ENCODE measurements at places on chromosomes 1 and 21.

GRCh38 chr1:98352378-98352777 is 309.1 kb upstream of the SNX7 start:
- no peak for DNase-seq

- no peak for DNase-seq
These were observed 3.0 kb downstream of the YARS1 start for GRCh38 chr1:32813941-32814739.

GRCh38 chr1:55416164-55416842 is 201.1 kb upstream of the USP24 start:
- DNase-seq = no peak

DNA sequence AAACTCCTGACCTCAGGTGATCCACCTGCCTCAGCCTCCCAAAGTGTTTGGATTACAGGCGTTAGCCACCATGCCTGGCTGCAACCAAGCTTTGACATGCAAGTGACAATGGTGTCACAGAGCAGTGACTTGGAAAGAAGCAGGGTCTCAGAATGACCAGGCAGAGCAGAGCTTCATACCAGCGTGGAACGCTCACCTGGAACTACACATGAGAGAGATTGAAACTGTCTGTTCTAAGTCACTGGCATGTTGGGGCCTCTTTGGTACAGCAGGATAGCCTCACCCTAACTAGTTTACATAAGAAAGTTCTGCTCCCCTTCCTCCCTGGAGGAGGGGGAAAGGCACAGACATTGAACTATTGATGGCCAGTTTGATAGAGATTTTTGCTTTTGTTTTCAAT is 47.5 kb upstream of the ITPKB start:
- no peak for DNase-seq

- DNase-seq = no peak
These were observed 223.9 kb downstream of the DUSP10 start for GRCh38 chr1:221517961-221518360.

DNA sequence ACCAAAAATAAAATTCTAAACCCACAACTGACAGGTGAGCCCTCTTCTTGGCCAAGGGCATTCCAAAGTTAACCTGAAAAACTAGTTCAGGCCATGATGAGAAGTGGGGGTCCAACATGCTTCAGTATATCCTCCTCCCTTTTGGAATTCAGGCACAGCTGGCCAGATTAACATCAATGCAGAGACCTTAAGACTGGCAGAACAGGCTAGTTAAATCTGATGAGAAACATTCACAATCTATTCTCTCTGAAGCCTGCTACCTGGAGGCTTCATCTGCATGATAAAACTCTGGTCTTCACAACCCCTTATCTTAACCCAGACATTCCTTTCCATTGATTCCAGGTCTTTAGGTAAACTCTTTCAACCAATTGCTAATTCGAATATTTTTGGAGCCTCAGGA is 26.7 kb upstream of the ZBTB8B start:
- DNase-seq = no peak

GRCh38 chr21:44845418-44846223 is 27.8 kb upstream of the SUMO3 start:
- DNase-seq = no peak

DNA sequence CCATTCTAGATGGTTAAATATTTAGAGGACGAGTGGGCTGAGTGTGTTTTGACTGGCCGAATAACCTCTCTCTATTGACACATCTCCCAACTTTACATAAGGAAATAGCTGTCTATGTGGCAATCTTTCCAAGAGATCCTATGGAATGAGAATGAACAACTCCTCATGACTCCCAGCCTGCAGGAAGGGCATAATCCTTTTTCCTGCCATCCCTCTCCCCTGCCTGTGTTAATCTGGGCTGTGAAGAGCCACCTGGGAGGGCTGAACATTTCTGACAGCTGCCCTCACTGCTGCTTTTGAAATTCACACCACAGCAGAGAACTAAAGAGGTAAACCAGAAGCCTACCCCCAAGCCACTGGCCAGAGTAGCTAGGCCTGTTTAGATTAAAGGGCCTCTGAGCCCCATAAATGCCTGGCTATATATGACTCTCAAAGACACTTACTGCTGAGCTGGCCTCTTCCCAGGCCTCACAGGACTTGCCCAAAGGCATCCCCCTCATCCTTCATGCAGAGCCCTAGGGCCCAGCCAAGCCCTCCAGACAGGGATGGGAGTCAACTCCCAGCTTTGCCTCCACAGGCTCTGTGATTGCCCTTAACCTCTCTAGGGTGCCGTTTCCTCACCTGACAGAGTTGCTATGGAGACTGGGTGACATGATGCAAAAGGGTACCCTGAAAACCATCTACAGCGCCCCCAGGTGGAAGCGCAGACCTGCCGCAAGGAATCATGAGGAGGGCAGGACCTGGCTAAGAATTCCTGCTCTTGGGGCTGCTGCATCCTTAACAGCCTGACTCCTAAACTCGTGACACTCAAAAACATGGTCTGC is 42.0 kb upstream of the LDLRAP1 start:
- DNase-seq = no peak

GRCh38 chr1:224632381-224632871 is 16.3 kb downstream of the CNIH3 start:
- no peak for DNase-seq

DNA sequence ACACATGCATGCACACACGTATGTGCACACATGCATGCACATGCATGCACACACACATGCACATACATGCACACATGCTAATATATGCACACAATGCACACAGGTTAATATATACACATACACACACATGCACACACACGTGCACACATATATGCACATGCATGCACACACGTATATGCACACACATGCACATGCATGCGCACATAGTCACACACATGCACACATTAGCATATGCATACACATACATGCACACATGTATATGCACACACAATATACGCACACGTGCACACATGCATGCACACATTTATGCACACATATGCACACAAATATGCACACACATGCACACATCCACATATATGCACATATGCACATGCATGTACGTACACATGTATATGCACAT is 506.8 kb downstream of the MATN1 start:
- no peak for DNase-seq

- no peak for DNase-seq
These were observed 1.2 kb downstream of the DHRS3 start for GRCh38 chr1:12616709-12617373.

- peak; percentile 3 for DNase-seq
These were observed 1176.5 kb downstream of the NCAM2 start for GRCh38 chr21:22174746-22175145.

GRCh38 chr21:18776936-18777335 is 373.4 kb upstream of the TMPRSS15 start:
- DNase-seq = no peak

DNA sequence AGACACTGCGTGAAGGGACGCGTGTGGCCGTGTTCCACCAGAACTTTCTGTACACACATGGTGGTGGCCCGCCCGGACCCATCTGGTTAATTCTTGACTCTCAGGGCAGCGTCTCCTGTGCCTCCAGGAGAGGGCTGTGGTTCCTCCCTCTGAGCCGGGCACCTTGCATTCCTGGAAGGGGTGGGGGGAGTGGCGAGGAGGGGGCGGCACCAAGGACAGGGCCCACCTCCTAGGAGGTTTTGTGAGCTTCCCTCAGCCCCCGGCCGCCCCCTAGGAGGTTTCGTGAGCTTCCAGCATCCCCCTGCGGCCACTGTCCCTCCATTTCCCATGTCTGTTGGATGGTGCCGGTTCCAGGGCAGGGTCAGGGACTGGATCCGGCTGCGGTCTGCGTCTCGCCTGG is 28.9 kb downstream of the FAAP20 start:
- DNase-seq = no peak

DNA sequence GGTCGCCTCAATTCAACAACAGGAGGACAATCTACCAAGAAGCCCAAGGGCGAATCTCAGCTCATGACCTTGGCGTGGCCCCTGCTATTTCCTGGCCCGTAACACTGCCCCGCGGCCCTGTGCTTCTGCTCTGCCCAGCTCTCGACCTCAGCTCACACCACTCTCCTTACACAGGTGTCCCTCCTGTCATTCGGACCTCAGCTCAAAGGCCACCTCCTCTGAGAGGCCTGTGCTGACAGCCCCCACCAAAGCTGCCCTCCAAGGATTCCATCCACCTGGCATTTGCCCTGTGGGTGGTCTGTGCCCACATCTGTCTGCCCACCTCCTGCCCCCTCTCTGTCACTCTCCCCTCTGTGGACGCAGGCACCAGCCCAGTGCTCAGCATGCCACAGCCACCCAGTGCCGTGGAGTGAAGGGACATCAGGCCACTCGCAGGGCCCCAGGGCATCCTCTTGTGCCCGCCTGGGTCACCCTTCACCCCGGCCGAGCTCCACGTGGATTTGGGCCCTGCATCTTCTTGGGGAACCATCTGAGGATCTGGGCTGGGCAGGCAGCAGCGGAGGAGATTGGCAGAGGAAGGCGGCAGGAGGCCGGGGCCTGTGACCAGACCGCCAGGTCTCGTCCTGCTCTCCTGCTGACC is 70.3 kb downstream of the DHRS3 start:
- DNase-seq = no peak

GRCh38 chr1:17488995-17489767 is 49.7 kb upstream of the RCC2 start:
- no peak for DNase-seq

GRCh38 chr1:55287723-55288122 is 72.6 kb upstream of the USP24 start:
- no peak for DNase-seq

DNA sequence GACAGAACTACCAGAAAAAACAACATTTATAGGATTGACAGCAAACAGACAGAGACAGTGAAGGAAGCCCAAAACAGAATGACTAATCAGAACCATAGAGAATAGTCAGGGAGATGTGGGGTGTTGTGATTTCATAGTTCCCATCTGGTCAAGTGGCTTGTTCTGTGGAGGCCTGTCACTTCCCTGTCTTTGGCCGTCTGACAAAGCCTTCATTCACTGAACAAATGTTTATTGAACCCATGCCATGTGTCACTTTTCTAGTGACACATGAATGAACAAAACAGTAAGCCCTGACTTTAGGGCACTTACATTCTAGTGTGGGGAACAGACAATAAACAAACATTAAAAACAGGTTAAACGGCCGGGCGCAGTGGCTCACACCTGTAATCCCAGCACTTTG is 3.2 kb upstream of the SRRM1 start:
- DNase-seq = no peak

- DNase-seq = no peak
These were observed at the start of gene DVL1 for GRCh38 chr1:1349256-1350012. TSS of gene DVL1 (minus strand) at chr1:1349418. CDS start at chr1:1349065, 353 bp downstream.

DNA sequence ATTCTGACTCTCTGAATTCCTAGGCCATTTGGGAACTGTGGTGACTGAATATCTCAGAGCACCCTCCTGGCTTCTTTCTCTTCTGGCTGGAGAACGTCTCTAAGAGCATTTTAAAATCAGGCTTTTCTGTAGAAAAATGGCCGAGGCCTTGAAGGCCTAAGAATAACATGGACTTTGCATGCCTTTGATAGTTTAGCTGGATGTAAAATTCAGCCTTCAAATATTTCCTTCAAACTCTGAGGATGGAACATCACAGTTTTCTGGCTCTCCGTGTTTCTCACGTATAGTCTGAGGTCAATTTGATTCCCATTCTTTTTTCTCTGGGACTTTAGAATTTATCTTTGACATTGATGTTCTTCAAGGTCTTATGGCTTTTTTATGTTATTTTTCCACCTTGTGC is 34.0 kb downstream of the ARHGEF16 start:
- no peak for DNase-seq

- no peak for DNase-seq
These were observed 13.3 kb upstream of the TNFSF18 start for GRCh38 chr1:173064011-173064410.

GRCh38 chr1:40197656-40198055 is 36.5 kb downstream of the RLF start:
- DNase-seq = no peak

DNA sequence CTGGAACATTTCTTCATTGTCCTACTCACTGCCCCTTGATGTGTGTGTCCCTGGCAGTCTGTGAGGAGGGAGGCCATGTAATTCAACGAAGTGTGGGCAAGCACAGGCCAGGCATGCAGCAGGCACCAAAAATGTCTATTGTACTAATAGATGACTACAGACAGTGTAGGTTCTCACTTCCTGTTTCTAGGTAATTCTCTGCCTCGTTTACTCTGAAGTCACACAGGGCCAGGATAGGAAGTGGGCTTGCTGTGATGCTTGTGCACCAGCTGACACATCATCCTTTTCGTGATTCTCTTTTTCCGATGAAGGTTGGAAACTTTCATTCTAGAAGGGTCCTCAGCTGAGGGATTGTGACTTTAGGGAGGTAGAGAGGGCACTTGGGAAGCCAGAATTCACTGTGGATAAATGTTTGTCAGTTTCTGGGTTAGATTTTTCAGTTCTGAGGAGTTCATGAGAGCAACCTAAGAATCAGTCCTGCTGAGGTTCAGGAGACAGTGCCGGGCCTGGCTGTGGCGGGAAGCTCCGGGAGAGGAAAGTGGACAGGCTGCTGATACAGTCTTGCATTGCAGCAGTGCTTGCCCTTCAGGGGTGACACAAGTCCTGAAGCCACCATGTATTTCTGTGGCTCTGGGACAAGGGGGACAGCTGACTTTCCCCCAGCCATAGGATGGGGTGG is 4.3 kb upstream of the CSF1 start:
- DNase-seq = no peak

- DNase-seq = no peak
These were observed 478 bp downstream of the C2CD2 start for GRCh38 chr21:41953249-41953830.

DNA sequence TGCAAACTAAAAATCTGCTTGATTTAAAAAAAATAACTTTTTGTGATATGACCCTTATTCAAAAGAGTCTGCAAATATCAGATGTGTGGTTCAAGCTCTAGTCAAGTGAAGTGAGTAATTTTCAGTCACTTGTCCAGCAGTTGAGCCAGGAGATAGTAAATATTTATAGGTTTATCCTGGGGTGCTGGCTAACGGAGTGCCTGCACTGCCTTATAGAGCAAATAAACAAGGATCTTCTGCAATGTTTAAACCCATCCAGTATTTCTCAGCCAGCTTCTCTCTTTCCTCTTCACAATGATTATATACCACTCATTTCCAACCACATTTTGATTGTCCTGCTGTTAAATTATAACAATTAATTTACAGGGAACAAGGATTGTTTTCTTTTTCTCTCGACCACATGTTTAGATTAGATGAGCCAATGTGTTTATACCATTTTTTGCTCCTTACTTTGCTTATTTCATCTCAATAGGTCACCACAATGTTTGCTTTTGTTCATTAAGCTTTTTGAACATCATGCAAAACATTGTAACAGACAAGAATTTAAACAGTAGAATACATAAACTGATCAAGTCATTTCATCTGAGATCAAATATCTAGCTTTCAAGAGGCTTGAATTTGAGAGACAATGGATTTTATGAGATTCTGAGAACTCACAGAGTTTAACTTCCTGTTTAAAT is 60.3 kb upstream of the GREM2 start:
- no peak for DNase-seq

DNA sequence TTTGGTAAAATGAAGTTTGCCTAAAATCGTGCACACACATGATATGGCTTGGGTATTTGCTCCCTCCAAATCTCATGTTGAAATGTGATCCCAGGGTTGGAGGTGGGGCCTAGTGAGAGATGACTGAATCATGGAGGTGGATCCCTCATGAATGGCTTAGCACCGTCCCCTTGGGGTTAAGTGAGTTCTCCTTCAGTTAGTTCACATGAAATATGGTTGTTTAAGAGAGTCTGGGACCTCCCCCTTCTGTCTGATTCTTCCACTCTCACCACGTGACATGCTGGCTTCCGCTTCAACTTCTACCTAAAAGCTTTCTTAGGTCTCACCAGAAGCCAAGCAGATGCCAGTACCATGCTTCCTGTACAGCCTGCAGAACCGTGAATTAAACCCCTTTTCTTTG is 58.4 kb downstream of the SIPA1L2 start:
- DNase-seq = no peak

Measured in H54 (cell line).